ENCODE measurements at places on chromosomes 5 and 9. TPM values are rescaled to one million over a fixed set of nuclear protein-coding genes. Genes with fewer than 3 reads are reported as not detected.

DNA sequence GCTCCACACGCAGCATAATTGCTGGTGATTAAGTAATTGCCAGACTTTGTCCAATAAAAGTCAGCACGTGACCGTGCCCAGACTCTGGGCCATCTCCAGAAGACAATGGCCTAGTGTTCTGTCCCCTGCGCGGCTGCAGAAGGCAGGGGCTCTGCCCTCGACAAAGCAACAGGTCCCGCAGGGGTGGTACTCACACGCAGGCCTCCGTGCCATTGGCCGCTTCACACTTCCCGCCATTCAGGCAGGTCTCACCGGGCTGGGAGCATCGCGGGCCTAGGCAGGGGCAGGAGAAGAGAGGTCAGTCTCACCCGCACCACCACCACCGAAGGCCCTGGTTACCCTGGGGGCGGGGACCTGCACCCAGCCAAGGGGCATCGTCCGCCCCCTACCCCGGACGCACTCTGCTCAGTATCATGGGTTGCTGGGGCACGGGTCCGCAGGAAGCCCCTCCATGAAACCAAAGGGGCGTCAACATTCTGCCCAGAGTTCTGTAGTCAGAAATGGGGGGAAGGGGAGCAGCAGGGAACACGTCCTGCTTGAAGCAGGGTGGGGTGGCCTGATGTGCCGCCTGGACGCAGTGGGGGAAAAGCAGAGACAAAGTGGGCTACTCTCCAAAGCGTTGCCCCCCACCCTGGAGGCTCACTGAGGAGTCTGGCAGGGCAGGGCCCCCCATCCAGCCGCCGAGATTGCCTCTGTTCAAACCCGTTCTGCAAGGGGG, 1.9 kb downstream of the NOTCH1 start:
- ATAC-seq: no peak

GRCh38 chr5:67378256-67378655, 181.7 kb upstream of the CD180 start:
- ATAC-seq: no peak

EXOSC2 gene
- 66.9 TPM for total RNA-seq

GRCh38 chr9:117697046-117697445, 7.2 kb upstream of the TLR4 start:
- ATAC-seq: no peak

FEM1C gene
- total RNA-seq: 33.7 TPM

SPATA31A3 gene
- not detected for total RNA-seq

DNA sequence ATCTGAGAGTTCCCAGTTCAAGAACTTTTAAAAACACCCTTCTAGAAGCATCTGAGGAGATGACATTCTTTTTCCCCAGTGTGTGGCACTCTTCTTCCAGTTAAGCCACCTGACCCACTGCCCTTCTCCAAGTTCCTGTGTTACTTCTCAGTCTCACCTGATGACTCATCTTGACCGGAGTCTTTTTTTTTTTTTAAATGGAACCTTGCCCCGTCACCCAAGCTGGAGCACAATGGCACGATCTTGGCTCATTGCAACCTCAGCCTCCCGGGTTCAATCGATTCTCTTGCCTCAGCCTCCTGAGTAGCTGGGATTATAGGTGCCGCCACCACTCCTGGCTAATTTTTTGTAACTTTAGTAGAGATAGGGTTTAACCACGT, 224.1 kb upstream of the DAB2 start:
- peak; percentile 76 for ATAC-seq

DNA sequence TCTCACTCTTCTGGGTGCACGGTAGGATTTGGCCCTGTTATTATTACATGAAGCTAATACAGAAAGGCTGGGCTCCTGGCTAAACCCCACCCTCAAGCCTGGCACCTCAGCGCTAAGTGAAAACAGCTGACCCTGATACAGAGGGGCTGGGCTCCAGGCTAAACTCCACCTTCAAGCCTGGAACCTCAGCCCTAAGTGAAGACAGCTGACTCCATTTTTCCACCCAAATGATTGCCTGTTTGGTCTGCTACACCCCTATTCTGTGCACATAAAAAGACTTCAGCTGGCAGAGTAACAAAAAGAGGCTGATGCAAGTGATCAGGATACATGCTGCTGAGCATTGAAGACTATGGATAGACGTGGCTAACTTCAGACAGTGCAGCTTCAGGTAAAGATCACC, 148.4 kb upstream of the CLINT1 start:
- no peak for ATAC-seq

ORM2 gene
- not detected for total RNA-seq

GRCh38 chr9:125505988-125506438, 201.0 kb downstream of the MAPKAP1 start:
- no peak for ATAC-seq

- ATAC-seq: no peak
Measured at GRCh38 chr5:160262151-160263074, 33.1 kb downstream of the FABP6 start.

DNA sequence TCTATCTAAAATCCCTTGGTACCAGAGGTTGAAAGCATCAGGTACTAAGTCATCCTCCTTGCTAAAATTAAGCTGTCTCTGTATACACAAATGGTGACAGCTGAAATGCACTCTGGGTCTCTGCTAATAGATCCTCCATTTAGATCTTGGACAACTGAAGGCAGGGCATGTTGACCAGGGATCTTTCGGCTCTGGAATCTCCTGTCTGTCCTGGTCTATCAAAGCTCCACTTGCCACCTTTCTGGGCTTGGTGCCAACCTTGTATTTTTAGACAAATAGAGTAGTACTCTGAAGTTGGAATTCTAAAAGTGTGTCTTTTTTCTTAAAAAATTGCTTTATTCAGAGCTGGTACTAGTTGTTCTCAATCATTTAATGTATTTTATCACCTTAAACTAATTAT, 135.2 kb upstream of the HMHB1 start:
- no peak for ATAC-seq

GABRG2 gene
- not detected for total RNA-seq

C5 gene
- total RNA-seq: 1.8 TPM

KIAA1958 gene
- total RNA-seq: 10.0 TPM

DNA sequence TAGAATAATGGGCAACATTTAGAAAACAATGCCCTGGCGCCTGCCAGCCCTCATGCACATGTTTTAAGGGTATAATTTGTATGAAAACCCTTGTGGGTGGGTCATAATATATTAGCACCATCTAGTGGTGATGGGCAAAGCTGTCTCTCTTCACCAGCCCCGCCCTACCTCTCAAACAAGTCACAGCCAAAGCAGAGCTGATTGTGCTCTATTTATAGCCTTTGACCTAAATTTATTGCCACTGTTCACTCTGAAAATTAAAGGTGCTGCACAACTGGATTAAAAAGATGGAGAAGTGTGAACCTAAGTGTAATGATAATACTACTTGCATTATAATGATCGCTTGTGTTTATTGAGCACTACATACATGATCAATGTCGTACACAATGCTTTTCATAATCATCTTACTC, 131.9 kb upstream of the ANKH start:
- ATAC-seq: peak; percentile 85

TGFBI gene
- total RNA-seq: not detected

- no peak for ATAC-seq
Measured at GRCh38 chr9:76302947-76303550, 91.2 kb downstream of the RFK start.

GRCh38 chr5:33801292-33801691, 90.5 kb downstream of the ADAMTS12 start:
- ATAC-seq: no peak

- ATAC-seq: no peak
Measured at GRCh38 chr5:52007230-52007858, 624.1 kb downstream of the ISL1 start.

GRCh38 chr9:75147638-75148037, 59.3 kb downstream of the OSTF1 start:
- peak; percentile 40 for ATAC-seq

NR6A1 gene
- 0.98 TPM for total RNA-seq

DNA sequence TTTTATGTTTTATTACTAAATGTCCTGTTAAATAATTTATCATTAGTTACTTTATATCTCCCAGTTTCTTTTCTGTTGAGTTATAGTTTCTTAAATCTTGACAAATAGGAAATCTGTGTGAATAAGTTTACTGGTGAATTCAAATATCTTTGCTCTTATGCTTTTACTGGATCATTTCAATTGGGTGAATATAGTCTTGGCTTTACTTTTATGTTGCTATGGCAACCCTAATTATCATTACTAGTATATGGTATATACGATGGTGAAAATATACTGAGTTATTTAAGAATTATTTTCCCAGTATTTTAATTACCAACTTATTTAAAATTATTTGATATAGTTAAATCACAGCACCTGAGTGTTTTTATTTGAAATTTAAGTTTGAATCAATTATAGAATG, 363.0 kb downstream of the CDH10 start:
- no peak for ATAC-seq

GRCh38 chr5:93789173-93790067, 48.0 kb upstream of the POU5F2 start:
- ATAC-seq: no peak

TICAM2 gene
- total RNA-seq: 3.6 TPM

RANBP3L gene
- total RNA-seq: not detected

PCDHB4 gene
- total RNA-seq: not detected

- no peak for ATAC-seq
Measured at GRCh38 chr5:88858392-88858791, 24.6 kb downstream of the MEF2C start.

GRCh38 chr5:107337281-107337680, 333.5 kb downstream of the EFNA5 start:
- no peak for ATAC-seq

DNA sequence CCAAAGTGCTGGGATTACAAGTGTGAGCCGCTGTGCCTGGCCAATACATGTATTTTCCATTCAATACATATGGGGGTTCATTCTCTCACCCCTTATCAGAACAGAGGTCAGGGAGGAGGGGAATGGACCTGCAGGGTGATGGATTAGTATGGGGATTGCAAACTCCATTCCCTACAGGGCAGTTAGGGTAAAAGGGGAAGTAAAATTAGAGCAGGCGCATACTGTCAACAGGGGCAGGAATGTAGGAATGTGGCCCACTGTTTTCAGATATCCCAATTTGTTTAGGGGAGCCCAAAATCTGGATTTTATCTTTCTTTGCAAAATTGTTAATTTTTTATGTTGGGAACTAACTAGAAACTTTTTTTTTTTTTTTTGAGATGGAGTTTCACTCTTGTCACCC, 46.4 kb upstream of the SLC44A1 start:
- ATAC-seq: no peak

DNA sequence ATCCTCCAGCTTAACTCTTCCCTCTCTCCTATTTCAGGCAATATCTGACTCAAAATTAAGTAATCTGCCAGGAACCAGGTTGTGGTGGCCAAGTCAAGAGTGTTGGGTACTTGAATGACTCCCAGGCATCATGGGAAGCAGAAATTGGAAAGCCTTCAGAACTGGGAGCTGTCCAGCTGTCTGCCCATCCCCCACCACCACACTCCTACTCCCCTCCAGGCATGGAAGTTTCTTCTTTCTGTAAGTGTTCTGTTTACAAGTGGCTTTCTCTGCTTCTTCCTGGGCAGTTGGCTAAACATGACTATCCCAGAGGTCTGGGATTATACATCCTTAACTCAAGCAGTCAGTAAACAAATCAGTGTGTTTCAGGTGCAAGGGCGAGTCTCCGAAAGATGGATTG, 14.6 kb upstream of the PBX3 start:
- no peak for ATAC-seq

CAPSL gene
- 1.1 TPM for total RNA-seq

DNA sequence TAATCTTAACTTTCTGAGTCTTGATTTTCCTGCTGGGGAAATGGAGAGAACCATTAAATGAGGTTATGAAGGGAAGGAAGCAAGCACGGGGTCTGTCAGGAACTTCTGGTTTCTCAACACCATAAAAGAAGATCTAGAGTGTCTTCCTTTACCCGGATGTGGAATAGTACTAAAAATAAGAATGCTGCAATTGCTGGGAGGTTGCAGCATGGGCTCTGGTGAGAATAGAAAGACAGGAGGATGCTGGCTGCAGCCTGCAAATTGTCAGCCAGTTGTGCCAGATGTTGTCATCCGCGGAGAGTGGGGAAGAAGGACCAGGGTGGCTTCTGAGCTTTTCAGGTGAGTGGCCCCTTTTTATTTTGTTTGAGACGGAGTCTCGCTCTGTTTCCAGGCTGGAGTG, 69.3 kb upstream of the STC2 start:
- no peak for ATAC-seq

DNA sequence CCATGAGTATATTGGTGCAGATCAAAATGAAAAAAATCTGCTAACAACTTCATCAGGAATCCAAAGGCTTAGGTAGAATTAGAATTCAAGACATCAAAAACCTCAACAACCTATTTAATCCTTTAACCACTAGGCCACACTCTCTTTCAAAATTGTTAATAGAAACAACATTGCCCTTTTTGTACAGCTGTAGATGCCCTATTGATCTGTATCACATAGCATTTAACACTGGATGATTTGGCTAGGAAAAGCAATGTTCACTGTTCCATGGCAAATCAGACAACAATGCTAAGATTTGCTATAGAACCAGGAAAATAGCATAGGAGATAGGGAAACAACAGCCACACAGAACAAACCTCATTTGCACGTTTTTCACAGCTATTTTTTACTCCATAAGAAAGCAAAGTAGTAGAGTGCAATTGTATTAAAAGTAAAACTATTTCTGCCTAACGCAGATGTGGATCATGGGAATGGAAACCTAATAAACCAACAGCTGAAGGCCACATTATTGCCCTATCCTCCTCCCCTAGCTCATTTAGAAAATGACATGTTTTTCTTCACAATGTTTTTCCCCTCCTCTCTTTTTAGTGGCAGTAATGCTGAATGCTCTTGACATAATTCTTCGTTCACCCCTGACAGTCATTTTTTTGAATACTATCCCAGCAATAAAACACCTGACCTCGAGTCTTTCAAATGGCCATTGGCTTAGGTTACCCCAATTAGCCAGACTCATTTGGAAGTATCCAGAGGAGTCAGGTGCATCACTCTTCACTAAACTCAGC, 373.0 kb upstream of the CCNH start:
- ATAC-seq: no peak

DNA sequence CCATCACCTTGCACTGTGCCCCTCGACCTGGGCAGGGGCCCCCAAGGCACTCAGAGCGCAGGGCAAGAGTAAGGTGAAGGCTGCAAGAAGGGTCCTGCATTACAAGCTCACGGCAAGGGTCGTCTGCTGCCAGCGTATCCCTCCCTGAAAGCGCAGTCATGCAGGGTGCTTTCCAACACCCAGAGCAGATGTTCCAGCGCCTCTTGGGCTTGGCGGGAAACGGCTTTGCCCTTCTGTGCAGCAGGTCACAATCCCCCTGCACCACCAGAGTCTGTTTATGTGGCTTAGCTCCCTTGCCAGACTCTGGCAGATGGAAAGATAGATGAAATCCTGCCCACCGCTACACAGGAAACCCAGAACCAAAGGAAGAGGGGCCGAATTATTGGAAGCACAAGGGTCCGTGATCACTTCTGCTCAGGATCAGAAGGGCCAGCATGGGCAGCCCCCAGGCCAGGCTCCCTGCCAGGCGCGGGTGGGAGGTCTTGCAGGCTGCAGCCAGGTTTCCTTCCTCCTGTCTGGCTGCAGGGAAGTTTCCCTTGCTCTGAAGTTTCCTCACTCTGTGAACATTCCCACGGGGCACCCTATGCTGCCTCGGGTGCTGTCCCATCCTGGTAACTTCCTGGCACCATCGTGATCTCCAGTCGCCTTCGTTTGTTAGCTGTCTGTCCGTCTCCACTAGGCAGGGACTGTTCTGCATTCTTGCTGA, 132.2 kb downstream of the ZNF354C start:
- no peak for ATAC-seq
